Activated CD4-positive, alpha-beta T cell treated with anti-CD3 and anti-CD28 coated beads, Interleukin-10, Interleukin-2, amounts not matched to agents 100 ng/mL and 50 ng/mL, durations not matched to agents 16 hours and 8 hours (primary cell): ENCODE measurements at places on chromosomes 11 and 22.

DNA sequence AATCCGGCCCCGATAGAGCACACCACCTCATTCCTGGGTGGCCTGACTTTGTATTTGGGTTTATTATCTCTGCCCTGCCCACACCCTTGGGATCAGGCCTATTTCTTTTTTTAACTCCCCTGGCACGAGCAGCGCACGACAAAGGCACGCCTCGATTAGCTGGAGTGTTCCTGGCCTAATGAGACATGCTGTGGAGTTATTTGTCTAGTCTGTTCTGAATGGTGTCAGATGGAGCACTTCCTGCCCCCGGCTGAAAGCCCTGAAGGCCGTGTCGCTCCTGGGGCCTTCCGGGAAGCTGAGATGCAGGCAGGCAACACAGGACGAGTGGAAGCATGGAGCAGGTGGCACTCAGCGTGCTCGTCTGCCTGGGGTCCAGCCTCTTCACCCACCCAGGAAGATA lies 47.1 kb downstream of the LARGE1 start:
- no peak for DNase-seq

DNA sequence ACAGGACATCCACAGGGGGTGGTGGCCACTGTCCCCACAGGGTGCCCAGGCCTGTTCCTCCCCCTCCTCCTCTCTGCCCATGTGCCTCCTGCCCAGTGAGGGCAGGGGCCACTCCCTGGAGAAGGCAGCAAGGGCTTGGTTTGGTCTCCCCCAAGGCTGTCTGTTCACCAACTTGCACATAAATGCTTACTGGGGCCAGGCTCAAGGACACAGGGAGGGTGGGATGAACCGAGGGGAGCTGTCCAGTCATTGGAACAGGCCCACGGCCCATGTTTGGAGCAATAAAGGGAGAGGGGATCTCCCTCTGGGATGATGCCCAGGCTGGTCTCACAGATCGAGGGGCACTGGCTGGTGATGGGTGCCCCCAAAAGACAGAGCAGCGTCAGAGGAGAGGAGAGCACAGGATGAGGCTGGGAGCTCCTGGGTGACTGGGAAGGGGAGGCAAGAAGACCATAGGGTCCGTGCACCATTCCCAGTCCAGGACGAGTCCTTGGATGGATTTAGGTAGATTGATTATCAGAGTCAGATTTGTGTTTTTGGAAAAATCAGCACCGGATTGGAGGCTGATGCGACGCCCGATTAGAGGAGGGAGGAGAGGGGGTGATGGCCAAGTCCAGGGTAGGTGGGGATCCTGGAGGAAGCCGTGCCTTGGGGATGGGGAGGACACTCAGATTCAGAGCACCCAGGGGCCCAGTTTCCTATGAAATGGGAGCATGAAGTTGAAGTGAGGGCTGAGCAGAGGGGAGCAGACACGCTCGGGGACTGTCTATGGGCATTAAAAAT lies 1.1 kb downstream of the IGLL5 start:
- DNase-seq = no peak

- no peak for DNase-seq
These were observed 37.3 kb upstream of the TEAD1 start for GRCh38 chr11:12636871-12637410.

DNA sequence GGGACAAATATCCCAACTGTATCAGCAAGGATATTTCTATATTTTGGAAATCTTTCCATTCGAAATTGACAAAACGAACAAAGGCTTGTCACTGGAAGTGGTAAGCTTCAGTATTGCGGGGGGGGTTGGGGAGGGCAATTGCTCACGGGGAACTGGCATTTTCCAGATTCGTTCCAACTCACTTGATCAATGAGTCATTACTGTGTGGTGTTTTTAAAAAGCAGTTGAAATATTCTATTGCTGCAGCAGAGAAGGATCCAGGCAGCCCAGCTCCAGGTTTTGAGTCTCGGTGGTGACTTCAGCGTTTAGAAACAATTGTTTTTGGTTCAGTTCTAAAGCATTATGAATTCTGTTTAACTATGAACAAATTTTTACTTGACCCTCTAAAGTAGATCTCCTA lies 33.8 kb upstream of the FBLN1 start:
- no peak for DNase-seq

DNA sequence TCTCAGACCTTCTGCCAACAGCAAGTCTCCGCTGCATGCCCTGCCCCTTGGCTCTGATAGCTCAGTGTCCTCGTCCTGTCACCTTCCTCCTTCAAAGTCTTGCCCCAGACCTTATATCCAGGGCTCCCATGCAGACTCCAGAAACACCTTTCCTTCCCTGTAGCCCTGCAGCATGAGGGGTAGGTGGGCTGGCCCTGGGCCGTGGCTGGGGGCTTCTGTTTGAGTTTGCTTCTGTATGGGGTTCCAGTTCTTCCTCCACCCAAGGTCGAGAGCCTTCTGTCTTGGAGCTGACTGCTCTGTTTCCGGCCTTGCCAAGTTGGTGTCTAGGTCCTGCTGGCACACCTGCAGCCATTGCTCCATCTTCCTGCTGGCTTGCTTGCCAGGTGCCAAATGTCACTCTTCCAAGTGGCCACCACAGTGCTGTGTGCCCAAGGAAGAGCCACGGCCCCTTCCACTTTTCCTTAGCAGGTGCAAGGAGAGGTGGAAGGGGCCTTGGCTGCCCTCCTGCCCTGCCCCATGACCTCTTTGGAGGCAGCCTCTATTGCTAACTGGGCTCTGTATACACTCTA lies 74.8 kb upstream of the NECTIN1 start:
- no peak for DNase-seq

- DNase-seq = no peak
These were observed 3.0 kb downstream of the RHOG start for GRCh38 chr11:3837793-3838192.
